ENCODE measurements at places on chromosomes 6 and 20. TPM values are rescaled to one million over a fixed set of nuclear protein-coding genes. Genes with fewer than 3 reads are reported as not detected.

Gene MBOAT1
- 11.7 TPM for total RNA-seq

Gene SMOC2
- 0.42 TPM for total RNA-seq

Gene SAMD5
- 4.0 TPM for total RNA-seq

Gene ID4
- 0.10 TPM for total RNA-seq

Gene HLA-DQB1
- total RNA-seq = 2.1 TPM

- DNase-seq = peak; percentile 74
Measured at GRCh38 chr20:43844778-43845614, 69.7 kb upstream of the TOX2 start.

DNA sequence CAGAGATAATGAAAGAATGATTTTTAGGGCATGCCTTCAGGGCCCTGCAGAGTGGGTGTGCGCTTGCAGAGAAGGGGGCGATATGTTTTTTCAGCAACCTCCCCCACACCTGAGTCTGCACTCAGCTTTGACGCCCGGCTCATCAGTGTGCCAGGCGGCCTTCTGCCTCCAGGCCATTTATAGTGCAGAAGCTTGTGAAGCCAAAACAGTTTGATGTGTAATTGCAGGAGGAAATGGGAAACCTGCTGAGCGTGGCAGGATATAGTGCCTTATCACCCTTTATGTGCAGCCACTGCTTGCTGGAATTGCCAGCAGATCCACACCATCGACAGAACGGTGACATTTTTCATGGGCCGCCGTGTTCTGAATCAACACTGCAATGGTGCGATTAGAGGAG, 178.2 kb downstream of the CDH4 start:
- no peak for DNase-seq

DNA sequence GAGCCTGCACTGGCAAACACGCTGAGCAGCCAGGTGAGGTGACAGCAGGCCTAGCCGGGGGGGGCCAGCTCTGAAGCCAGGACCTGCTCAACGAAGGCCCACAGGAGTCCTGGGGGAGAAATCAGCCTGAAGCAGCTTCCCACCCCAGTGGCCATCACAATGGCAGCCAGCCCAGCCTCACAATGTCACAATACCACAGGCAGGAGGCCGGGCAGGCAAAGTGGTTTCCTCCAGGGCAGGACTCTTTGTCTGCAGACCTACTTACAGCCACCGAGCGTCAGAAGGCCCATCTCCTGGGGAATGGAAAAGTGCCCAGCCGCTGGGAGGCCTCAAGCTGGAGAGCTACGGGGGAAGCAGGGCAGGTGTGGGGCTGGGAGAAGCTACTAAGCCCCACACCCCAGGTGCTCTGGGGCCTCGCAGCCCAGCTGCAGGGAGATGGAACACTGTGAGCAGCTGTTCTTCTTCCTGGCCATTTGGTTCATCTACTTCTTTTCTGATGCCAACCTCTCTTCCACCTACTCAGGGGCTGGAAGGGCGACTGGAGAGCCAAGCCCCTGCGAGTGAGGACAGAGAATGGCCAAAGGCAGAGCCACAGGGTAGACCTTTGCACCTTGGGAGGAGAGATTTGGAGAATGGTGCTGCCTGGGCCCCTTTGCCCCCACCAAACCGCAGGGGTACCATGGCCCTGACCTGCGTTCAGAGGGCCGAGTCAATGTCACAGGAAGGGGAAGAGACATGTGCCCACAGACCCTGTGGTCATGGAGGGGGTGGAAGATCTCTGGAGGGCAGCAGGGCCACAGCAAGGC, 22.3 kb upstream of the AVP start:
- no peak for DNase-seq

DNA sequence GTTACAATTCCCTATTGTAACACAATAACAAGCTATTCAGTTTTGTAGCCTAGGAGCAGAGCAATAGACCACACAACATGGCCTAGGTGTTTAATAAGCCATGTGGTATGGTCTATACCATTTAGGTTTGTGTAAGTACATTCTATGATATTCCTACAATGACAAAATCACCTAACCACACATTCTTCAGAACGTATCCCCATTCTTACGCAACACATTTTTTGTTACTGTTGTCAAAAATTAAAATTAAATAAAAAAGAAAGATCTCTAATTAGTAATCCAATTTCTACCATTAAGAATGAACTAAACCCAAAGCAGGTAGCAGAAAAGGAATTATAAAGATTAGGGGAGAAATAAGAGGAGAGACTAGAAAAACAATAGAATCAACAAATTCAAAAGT, 44.0 kb downstream of the RANBP9 start:
- DNase-seq = no peak

- peak; percentile 46 for DNase-seq
Measured at GRCh38 chr20:22686097-22686496, 101.7 kb upstream of the FOXA2 start.

DNA sequence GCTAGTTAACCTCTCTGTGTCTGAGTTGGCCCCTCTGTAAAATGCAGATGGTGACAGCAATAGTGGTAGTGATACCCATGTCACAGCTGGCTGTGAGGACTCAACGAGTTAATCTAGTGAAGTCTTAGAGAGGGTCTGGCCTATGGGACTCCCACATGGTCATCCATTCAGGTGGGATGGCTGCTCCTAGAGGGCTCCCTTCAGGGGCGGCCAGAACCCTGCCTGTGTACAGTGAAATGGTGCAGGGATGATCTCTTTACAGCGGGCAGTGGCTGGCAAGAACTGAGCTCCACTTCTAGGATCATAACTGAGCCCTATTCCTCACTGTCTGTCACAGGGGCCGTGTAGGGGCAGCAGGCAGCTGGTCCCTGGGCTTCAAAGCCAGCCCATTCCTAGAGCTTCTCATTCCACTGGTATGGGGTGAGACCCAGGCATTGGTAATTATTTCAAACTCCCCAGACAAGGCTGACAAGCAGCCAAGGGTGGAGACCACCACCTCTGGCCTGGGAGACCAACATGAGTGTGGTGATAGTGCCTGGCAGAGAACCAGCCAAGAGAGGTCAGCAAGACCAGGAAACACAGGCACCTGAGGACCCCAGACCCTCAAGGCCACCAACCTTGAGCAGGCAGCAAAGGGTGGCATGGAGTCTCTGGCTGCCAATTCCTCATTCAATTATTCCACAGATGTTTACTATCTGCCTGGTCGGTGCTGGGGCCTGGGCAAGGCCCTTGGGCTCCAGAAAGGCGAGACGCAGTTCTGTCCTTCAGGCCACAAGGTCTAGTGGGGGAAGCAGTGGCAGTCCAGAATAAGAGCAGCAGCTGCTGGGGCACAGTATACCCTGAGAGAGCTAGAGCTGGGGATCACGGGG, 103.4 kb downstream of the MRPL14 start:
- no peak for DNase-seq
